ENCODE measurements at places on chromosomes 4 and X. TPM values are rescaled to one million over a fixed set of nuclear protein-coding genes. Genes with fewer than 3 reads are reported as not detected.
A peak's percentile ranks its signal among the peaks of the same experiment; 100 is the strongest.

GRCh38 chr4:138051157-138051556, 191.0 kb downstream of the SLC7A11 start:
- DNase-seq = no peak

DNA sequence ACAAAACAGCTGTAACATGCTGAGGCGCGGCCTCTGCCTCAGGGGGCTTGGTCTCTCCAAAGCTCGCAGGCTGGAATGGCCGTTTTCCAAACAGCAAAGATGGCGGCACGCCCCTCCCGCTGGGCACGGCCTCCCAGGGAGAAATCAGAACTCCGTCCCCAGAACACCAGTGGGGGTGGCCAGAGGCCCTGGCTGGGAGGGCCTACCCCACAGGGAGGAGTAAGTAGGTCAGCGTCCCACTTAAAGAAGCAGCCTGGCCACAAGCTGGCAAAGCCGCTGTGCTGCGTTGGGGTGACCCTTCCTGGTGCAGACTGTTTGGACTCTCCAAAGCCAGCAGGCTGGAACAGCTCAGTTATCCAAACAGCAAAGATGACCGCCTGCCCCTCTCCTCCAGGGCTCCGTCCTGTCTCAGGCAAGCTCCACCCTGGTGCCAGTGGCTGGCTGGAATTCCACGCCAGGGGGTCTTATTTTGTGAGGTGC, 862.8 kb downstream of the TRIML1 start:
- no peak for DNase-seq

DNA sequence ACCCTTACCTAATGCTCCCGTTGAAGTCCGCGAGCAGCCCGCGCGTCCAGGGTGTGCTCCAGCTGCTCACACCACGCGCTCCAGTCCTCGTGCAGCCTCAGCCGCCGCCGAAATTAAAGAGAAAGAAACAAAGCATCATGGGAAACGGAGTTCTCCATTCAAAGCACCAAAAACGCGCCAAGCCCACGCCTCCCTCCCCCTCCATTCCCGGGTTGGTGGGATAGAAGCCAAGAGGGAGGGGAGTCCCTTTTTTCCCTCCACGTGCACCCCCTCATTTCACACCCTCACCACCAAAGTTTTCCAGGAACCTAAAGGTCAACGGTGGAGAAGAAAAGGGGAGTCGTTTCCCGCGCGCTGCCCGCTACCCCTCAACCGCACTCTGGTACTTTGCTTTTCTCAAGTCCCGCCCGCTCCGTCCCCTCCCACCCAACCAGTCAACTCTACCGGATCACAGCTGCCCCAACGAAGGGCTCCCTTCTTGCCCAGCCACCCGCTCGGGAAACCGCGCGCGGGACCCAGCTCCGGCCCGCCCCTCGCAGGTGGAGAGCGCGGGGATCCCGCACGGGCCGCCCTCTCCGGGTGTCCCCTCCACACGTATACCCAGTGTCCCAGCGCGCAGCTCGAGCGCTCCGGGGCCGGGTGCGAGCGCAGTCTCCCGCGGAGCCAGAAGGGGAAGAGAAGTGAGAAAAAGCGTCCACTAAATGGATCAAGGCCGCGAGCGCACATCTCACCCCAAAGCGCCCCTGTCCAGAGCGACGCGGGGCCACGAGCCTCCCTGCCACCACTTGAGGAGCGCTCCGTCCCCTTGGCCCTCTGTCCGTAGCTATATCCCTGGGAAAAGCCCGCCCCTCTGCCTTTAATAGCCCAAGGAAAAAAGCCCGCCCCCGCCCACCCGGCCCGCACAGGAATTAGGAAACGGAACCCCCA, 65.1 kb upstream of the CCDC160 start:
- peak; percentile 72 for DNase-seq

DNA sequence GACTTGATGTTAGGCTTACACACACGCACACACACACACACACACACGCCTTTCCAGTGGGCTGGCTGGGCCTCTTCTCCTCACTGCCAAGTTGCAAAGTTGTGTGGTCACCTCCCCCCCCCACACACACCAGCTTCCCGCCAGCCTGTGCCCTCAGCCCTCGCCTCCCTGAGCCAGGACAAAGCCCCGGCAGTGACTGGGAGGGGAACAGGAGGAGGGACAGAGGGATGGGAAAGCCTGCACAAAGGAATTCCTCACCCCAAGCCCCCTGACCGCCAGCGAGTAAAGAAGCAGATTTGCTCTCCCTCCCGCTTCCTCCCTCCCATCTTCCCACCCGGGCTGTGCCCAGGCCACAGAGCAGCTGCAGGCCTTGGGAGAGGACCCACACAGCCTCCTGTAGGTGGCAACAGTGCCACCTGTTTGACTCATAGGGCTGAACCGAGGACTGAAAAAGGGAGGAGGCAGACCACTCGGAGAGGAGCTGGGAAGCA, at the start of gene GDPD2:
TSS of gene GDPD2 (plus strand) at position 464 of the 491 bp plus-strand sequence. CDS start 1,671 bp downstream, outside the sequence.
- DNase-seq = peak; percentile 6

GRCh38 chrX:47587906-47588735, 5.9 kb downstream of the TIMP1 start:
- no peak for DNase-seq

DNA sequence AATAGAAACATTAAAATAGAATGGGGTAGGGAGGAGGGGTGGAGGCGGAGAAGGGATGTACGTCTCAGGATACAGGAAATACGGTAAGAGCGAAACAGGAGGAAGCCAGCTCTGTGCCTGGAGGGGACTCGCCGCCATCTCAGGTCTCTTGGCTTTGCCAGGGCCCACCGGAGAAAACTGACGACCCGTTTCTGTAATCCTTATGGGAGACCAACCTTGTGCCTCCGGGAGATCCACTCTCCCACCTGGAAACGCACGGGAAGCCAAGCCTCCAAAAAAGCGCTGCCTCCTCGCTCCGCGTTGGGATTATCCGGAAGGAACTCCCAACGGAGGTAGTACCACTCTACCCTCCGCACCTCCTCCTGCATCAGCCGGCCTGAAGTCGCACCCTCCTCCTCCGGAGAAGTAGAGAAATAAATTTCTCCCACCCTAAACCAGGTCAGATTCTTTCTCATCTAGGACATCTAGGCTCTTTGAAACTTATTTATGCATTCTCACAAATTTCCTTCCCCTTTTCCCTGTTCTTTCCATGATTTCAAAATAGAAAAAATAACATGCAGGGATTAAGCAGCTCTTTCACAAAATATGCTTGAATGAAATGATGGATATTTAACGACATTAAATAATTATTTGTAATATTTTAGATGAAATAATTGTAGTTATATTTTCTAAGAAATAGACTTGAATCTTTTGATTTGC, at the start of gene NBDY:
TSS of gene NBDY (plus strand) at position 92 of the 699 bp plus-strand sequence. CDS start at position 203, 111 bp downstream.
- DNase-seq = peak; percentile 39

DNA sequence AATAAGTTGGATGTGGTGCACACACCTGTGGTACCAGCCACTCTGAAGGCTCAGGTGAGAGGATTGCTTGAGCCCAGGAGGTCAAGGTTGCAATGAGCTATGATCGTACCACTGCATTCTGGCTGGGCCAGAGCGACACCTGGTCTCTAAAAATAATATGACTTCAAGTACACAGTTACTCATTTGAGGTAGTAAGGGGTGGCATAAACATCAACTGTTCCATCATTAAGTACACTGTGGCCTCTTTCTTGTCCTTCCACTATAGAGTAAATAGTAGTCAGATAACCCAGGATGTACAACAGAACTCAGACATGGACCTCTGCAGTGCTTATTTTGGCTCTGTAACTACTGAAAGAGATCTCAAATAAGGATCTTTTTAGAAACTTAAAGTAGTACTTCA, 10.6 kb downstream of the FAM9B start:
- no peak for DNase-seq

DNA sequence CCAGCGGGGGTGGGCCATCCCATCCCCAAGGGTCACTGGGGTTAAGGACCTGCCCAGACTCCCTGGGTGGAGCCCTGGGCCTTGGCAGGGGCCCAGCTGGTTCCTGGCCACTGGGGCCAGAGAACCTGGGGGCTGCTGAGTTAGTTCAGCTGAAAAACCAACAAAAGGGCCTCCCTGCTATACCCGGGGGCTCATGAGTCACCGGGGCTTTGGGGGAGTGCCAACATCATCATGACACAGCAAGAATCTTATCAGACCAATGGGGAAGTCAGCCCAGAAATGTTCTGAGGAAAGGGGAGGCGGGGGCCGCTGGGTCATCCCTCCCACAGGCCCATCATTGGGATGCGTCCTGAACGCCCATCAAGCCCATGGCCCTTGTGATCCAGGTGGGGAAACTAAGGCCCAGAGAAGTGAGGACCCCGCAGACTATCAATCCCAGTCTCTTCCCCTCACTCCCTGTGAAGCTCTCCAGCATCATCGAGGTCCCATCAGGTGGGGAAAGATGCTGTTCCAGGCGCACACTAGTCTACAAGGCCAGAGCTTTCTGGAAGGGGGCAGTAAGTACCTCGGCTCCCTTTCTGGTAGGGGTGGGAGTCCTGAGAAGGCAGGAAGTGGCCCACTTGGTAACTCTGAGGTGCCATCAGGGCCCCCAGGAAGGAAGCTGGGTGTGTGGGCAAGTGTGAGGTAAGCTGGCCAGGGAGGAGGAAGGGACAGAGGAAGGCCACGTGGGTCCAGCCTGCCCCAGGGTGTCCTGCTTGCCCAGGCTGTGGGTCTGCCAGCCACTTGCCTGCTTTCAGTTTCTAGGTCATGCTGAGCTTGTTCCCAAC, 4.5 kb downstream of the G6PD start:
- DNase-seq = peak; percentile 79

DNA sequence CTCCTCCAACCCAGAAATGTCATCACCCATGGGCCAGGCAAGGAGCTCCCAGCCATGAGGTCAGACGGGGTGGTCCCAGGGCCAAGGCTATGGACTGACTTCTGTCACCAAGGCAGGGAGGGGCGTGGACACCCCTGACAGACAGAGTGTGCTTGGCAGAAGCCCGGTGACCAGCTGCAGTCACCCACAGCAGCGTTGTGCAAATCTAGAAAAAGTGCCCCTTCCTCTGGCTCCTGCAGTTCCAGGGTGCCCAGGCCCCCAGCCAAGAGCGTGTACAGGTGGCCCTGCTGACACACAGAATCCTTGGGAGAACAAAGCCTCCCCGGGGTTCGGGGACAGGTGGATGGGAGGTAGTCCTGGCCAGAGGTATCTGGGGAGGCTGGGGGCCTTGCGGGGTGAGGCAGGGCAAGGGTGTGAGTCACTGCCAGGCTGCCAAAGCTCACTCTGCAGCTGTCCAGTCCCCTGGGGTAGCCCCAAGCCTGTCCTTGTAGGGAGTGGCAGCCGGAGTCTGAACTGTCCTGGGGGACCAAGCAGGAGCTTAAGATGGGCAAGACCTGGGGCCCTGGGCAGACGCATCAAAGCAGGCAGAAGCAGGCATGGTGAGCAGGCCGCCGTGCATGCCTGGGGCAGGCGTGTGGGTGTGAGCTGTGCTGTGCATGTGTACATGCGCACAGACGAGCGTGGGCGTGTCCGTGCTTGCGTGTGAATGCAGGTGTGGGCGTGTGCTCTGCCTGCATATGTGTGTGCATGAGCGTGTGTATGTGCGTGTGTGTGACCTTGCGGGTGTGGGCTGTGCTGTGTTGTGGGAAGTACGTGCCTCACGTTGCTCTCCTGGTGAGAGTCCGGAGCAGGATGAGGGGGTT, 3.3 kb downstream of the MYL5 start:
- peak; percentile 38 for DNase-seq

GRCh38 chr4:143232277-143232676, 47.6 kb downstream of the USP38 start:
- no peak for DNase-seq

DNA sequence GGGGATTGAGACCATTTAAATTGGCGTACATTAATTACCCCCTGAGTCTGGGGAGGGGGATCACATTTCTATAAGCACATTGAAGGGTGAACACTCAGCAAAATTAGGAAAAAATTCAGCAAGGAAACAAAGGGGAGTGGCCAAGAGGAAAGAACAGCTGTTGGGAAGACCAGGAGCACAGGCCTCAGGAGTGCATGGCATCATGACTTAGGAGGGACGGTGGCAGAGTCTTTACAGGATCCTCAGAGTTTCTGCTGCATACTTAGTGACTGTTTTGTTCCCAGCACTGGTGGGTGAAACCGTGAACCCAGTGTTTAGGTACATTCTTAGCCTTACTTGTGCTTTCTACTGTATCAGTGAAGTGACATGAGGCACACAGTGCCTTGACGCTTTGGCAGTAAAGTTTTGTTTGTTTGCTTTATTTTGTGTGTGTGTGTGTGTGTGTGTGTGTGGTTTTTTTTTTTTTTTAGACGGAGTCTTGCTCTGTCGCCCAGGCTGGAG, 121.3 kb downstream of the CBR4 start:
- DNase-seq = no peak

DNA sequence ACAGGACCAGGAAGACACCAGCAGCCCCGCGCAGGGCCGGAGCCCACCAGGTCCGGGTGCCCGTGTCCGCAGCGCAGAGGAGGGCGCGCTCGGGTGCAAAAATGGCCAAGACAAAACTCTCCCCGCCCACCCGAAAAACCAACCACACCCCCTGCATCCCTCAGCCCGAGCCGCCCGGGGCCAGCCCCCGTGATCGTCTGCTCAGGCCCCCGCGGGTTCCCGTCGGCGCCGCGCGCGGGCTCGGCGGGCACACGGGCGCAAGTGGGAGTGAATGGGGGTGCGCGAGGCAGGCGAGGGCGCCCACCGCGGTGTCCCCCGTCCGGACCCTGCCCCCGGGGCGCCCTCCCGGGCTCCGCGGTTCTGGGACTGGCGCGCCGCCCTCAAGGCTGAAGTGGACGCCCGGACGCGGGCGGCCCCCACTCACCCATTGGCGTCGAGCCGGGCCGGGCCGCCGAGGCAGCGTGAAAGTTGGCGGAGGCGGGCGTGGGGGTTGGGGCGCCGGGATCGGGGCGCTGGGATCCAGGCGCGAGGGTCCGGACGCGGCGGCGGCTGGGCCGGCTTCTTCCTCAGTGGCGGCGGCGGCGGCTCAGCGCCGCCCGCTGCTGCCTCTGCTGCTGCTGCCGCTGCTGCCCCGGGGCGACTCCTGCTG, 393 bp downstream of the SH3KBP1 start:
- peak; percentile 50 for DNase-seq

- DNase-seq = no peak
Observed at GRCh38 chrX:30573125-30573524, 4.4 kb downstream of the TASL start.

DNA sequence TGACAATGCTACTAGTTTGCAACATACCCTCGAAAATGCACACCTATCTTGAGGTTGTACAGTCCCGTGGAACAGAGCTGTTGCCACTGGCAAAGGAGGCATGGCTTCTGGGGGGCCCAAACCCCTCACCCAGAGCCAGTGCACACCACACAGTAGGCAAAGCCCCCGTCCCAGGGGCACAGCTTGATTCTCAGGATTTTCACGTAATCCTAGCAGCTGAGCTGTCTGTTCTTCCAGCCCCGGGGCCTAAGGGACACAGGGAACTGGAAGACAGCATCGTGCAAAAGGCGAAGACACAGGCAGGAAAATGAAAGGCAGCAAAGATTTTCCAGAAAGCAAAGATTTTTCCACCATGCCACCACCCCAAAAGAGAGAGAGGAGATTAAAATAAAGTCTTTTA, 77.2 kb downstream of the JAKMIP1 start:
- DNase-seq = no peak

- DNase-seq = no peak
Observed at GRCh38 chrX:19177721-19178120, 55.5 kb upstream of the ADGRG2 start.

Gene TEX13B
- not detected for total RNA-seq

Gene PACRGL
- 13.0 TPM for total RNA-seq

Gene ING2
- total RNA-seq = 18.2 TPM

Gene ODAPH
- not detected for total RNA-seq

Gene UGT2B10
- not detected for total RNA-seq

Gene SATL1
- not detected for total RNA-seq

Gene NAP1L5
- 5.4 TPM for total RNA-seq

Gene YY2
- 2.3 TPM for total RNA-seq

Gene CDX4
- total RNA-seq = not detected

Gene SPANXA2
- total RNA-seq = not detected

Gene EFHC2
- 0.20 TPM for total RNA-seq
